ENCODE measurements at places on chromosomes 6 and 20.

- no peak for DNase-seq
Measured at GRCh38 chr6:19478992-19479391, 358.2 kb upstream of the ID4 start.

DNA sequence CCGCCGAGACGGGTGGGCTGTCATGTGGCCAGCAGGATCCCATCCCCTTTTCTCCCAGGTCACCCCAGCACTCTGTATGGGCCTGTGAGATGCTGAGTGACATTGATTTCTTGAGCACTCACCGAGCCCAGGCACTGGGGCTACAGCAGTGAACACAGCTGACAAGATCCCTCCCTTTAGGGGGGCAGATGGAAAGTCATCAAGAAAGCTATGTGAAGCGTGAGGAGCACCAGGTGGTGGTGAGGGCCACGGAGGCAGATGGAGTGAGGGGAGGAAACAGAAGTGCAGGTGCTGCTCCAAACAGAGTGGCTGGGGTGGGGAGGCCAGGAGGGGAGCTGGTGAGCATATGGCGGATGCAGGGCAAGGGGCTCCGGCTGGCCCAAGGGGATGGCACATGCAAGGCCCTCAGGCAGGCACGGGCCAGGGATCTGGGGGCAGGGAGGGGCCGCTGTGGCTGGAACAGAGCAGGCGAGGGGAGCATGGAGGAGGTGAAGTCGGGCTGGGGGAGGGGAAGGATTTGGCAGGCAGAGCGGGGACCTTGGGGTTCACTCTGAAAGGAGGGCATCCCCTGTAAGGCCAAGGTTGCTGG lies 184.0 kb downstream of the BMP7 start:
- no peak for DNase-seq

- no peak for DNase-seq
Measured at GRCh38 chr20:58012731-58013510, 215.5 kb downstream of the ANKRD60 start.

DNA sequence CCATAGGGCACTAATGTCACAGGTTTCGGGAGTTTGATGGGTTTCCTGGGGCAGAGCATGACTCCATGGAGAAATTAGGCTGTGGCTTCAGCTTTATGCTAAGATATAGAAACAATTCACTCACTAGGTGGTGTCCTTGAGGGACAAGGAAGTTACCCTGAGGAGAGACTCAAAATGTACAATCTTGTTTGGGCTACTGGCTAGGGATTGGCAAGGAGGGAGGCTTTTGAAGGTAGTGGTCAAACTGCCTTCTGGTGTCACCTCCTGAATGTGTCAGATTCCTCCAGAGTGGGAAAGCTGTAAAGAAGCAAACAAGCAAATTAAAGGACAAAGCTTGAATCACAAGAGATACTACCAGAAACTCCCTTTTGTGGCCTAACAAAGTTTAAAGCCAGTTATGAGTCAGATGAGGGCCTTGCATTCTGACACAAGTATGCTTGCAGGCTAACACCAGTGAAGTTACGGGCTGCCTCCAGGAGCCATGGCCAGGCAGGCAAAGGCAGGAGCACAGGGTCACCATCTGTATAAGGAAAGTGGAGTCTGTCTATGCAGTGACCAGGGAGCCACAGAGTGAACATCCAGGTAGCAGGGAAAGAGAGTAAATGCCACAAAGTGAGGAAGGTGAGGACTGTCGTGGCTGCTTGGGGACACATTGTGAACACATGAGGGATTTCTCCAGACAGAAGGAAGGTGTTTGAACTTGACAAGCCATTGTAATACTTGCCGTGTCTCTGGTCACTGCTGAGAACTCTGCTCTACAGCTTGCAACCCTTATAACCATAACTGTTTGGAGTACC lies 107.7 kb upstream of the DTNBP1 start:
- DNase-seq = no peak

DNA sequence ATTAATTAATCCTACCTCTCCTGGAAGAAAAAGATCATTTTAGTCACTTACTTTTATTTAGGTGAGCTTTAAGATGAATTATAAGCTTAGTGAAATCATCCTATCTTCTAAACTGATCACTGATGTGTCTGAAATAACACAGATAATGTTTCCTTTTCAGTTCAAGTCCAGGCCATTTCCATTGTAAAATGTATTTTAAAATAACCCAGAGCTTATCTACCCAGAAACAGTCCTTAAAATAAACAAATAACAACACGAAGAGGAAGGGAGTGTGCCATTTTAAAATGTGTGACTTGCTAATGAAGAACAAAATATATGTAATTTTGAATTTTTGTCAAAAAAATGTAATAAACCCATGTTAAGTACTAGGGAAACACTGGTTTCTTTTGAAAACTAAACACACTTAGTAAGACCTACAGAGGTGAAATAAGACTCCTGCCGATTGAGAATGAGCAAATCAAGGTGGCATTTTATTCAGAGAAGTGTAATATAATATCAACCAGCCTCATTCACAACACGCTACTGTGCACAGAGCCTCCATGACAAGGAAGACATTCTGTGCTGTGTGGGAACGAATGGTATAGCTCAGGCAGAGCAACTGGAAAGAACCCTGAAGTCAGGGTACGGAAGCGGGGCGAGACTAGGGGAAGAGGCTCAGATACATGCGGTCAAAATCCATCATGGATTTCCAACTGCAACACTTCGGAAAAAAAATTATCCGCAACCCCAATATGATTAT lies 7.7 kb downstream of the LRP11 start:
- DNase-seq = no peak

GRCh38 chr20:2394411-2395055 lies 13.8 kb downstream of the TGM6 start:
- DNase-seq = no peak

GRCh38 chr6:42783177-42783875 lies 1.5 kb downstream of the BICRAL start:
- peak; percentile 97 for DNase-seq

- no peak for DNase-seq
Measured at GRCh38 chr6:46773201-46773855, 19.9 kb upstream of the MEP1A start.

DNA sequence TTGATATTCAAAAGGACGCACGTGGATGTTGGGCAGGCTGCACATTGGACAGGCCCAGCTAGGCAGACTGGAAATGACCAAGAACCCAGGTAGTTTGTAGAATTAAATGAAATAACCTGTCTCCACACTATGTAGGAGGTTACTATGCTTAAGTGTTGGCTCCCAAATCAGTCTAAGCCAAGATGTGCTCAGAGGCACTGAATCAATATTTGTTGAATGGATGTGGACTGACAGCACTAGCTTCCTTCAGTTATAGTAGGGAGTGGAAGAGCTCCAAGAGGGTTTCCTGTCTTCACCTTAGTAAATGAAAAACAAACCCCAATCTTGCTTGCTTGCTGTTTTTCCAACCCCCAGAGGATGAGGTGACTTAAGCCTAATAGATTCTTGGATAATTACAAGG lies 180.5 kb downstream of the JARID2 start:
- DNase-seq = no peak

GRCh38 chr6:89830170-89830809 lies 610 bp downstream of the CASP8AP2 start:
- DNase-seq = no peak

DNA sequence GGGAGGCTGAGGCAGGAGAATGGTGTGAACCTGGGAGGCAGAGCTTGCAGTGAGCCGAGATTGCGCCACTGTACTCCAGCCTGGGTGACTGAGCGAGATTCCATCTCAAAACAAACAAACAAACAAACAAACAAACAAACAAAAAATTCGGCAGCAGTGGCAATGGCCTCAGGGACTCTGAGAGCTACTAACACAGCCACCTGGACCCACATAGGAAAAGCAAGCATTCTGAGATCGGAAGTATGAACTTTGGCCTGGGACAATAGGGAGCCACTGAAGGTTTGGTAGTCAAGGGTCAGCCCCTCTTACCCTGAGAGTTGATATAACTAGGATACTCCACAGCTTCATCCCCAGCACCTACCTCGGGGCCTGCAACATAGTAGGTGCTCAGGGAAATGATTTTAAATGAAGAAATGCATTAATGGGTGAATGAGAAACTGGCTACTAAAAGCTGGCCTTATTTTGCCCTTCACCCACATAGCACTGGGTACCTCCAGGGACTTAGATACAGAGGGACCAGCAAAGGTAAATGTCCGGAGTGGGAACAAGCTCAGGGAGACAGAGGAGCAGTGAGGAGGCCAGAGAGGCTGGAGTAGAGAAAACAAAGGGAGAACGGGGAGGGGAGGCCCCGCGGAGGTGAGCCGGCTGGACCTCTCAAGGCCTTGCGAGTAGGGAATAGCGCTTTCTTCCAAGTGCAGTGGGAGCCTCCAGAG lies 46.6 kb upstream of the PTGIS start:
- DNase-seq = no peak

DNA sequence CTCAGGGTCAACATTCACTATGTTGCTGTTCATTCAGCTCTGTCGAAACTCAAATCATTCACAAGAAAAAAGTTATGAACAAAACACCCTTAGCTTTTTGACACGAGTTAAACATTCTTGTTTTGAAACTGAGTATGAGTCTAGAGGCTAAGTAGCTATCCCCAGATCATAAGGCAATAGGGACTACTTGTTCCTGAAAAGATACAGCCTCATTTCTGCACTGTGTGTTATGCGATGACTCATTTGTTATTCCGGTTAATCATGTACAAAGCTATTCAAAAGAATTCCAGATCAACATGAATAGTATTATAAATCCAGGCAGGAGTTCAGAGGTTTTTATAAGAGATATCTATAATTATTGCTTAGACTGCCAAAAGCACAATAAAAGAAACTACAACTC lies 908.0 kb downstream of the QKI start:
- DNase-seq = no peak

DNA sequence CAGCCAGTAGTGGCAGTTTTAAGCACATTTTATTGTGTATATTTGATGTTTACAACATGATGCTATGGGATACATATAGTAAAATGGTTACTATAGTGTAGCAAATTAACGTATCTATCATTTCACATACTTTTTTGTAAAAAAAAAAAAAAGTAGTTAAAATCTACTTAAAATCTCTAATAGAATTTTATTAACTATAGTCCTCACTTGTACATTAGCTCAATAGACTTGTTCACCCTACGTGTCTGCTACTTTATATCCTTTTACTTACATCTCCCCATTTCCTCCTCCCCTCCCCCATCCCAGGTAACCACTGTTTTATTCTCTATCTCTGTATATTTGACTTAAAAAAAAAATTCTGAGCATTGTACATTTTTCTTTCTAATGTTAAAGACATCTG lies 23.0 kb downstream of the GTPBP2 start:
- DNase-seq = no peak

DNA sequence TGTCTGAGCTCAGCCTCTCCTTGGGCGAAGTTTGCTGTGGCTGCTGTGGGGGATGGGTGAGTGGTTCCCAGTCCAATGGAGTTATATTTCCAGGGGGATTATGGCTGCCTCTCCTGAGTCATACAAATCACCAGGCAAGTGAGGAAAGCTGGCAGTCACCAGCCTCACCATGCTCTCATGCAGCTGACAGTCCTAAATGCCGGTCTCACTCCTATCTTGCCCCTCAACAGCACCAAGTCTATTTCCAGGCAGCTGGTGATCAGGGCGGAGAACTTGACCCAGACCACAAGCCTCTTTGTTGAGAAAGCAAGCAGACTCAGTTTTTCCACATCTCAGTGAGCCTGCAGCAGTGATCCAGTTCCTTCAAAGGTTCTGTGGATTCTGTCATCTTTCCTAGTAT lies 98.9 kb downstream of the TBC1D32 start:
- no peak for DNase-seq

DNA sequence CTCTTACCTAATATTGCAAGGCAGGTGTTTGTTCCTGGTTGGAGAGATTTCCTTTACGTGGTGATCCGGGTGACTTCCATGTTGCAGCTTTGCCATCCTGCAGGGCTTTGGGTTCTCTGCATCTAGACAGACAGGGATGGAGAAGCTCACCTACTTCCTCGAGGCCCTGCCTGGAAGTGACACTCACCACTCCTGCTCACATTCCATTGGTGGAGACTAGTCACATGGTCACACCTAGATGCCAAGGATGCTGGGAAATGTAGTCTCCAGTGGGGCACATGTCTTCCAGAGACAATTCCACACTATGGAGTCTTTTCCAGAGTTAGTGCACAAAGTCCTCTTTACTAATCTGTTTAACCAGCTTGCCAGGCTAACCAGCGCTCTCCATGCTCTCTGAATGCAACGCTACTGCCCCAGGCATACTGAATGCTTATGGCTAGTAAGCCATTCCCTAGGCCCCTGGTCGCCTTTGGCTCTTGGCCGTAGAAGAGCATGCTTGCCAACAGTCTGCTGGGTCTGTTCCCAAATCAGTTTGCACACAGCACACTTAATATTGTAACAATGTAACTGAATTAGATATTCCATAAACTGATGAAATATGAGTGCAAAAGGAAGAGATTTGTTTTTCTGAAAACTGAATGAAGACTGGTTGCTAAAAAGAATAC lies 6.7 kb upstream of the KCNK15 start:
- peak; percentile 82 for DNase-seq

GRCh38 chr6:127300411-127300810 lies 33.7 kb downstream of the RNF146 start:
- DNase-seq = peak; percentile 77

DNA sequence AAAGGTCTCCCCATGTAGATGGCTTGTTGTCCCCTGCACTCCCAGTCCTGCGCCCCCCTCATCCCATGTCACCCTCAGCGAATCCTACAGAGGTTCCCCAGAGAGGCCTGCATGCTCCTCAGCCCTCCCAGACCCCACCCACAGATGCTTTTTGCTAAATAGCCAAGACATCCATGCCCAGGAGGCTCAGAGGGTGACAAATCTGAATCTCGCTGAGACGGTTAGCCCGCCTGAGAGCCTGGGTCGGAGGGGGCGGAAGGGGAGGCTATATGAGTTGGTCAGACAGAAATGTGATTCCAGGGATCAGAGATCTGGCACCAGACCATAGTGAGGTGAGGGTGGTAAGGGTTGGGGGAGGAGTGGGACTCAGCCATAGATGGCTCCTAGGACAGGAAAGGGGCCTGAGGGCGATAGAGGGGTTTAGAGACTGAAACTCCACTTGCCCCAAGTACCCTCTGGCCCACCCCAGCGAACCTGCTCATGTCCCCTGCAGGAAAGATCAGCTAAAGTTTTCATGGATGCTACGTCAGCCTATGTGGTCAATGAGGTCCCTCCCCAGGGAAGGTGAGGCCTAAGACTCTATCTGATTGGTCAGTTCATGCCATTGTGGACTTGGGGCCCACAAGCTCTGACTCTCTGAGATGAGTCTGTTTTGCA lies 33.2 kb downstream of the TFEB start:
- DNase-seq = no peak

GRCh38 chr6:3341467-3341866 lies 82.7 kb downstream of the PSMG4 start:
- DNase-seq = no peak

GRCh38 chr6:703552-703951 lies 10.6 kb upstream of the EXOC2 start:
- DNase-seq = no peak

DNA sequence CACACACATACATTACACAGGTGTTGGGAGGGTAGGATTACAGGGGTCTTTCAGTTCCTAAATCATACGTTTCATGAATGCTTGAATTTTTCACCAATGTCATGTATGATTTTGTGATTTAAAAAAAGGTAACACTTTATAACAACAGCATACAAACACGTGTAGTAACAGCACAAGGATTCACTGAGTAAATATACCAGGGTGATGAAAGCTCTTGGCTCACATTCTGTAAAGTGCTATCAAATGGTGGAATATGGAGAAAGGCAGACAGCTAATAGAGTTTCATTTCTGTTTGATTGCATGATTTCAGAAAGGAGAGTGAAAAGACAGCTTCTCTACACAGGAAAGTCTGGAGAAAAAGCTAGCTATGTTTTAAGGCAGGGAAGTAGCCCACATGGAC lies 231.9 kb downstream of the CD83 start:
- DNase-seq = no peak

- DNase-seq = no peak
Measured at GRCh38 chr20:54636575-54636974, 161.2 kb downstream of the DOK5 start.

Data from muscle of back (tissue), 13 donors.